ENCODE measurements at places on chromosomes 7 and 10.

GRCh38 chr7:121076350-121077164 is 88.0 kb downstream of the CPED1 start:
- no peak for DNase-seq

GRCh38 chr10:47317251-47317650 is 5.0 kb upstream of the GDF2 start:
- no peak for DNase-seq

DNA sequence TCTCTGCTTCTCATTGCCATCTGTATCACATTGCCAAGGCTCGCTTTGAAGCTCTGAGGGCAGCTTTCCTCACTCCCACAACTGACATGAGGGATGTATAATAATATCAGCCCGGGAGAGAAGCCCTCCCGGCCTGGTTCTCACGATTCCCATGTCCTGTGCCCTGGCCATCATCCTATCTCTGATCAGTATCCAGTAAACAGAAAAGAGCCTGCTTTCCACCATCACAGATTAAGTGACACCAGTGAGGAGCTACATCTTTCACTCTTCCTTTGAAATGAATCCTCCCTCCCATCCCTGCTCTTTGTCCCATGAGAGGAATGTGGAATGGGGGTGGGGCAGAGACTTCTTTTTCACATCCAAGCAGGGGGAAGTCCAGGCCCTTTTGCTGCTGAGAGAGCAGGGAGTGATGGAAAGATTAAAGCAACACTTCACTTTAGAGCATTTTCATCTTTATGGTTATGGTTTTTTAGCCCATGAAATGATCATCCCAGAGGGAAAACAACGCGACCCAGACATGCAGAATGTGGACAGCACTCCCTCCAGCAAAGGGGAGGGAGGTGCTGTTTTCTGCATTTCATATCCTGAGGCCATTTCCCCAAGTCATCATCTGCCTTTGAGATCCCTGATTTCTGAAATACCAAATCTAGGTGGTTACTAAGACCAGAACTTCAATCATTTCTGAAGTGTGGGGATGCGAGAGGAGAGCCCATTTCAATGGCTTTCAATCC is 84.6 kb upstream of the LYZL1 start:
- DNase-seq: no peak

- DNase-seq: no peak
Measured at GRCh38 chr10:49734676-49735075, 27.4 kb downstream of the OGDHL start.

GRCh38 chr10:110045772-110046171 is 38.0 kb downstream of the ADD3 start:
- DNase-seq: no peak

DNA sequence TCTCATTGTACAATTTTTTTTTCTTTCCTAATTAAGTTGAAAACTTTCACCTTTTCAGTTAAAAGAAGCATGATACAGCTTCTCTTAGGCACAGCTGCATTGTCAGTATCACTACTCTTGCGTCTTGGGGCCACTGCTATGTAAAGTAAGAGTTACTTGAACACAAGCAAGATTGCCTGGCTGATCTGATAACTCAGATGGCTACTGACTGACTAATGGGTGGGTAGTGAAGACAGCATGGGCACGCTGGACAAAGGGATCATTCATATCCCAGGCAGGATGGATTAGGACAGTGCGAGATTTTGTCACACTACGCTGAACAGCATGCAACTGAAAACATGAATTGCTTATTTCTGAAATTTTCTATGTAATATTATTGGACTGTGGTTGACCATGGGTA is 11.6 kb upstream of the ADAMTS14 start:
- DNase-seq: no peak

DNA sequence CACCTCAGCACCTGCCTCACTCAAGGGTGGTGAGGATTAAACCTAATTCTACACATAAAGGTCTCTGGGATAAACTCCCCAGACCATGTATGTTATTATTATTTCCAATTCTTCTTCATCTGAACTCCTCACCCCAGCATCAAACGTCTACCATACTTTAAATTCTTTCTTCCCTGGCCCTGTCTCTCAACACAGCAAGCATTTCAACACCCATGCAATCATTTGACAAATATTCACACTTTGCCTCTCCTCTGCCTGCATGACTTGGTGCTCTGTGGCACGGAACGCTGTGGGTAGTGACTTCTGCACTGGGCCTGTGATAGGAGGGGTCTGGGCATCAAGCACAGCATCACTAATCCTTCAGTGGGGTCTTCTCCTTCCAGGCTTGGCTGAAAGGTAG is 490.8 kb downstream of the TNS3 start:
- DNase-seq: no peak

GRCh38 chr10:126012485-126012884 is 116.1 kb downstream of the FANK1 start:
- no peak for DNase-seq

- DNase-seq: no peak
Measured at GRCh38 chr10:110074758-110075671, 67.2 kb downstream of the ADD3 start.

DNA sequence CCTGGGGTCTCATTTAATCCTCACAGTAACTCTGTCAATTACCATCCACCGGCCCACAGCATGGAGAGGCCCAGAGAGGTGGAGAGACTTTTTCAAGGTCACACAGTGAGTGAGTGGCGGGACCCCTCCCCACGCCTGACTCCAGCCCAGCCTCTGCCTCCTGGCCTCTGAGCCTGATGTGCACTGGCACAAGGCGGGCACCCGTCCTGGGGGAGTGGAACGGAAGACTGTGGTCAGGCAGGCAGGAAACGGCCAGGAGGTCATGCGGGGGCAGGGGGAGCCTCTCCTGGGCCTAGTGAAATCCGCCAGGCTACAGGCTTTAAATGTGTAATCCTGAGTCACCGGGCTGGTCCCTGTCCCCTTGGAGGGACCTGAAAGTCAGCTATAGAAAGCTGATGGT is 32.2 kb downstream of the ZCCHC24 start:
- DNase-seq: no peak

- DNase-seq: no peak
Measured at GRCh38 chr7:44709011-44709915, 39.4 kb upstream of the ZMIZ2 start.

DNA sequence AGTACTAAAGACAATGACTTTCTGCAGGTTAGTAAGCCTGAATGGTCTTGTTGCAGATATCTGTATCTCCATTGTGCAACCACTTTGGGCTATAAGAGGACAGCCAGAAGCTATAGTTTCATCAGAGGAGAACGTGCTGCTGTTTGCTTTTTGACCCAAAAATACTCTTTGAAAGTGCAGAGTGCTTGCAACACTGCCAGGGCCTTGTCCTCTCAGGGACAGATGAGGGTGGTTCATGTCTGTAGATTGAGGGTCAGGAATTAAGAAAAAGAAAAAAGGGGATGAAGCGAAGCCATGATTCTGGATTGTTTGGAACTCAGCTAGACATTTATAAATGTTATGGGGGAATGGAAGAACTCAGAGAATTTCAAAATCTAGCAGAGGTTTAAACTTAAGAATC is 212.5 kb downstream of the SEC23IP start:
- DNase-seq: no peak

- no peak for DNase-seq
Measured at GRCh38 chr10:12697764-12698163, 303.7 kb downstream of the CCDC3 start.

DNA sequence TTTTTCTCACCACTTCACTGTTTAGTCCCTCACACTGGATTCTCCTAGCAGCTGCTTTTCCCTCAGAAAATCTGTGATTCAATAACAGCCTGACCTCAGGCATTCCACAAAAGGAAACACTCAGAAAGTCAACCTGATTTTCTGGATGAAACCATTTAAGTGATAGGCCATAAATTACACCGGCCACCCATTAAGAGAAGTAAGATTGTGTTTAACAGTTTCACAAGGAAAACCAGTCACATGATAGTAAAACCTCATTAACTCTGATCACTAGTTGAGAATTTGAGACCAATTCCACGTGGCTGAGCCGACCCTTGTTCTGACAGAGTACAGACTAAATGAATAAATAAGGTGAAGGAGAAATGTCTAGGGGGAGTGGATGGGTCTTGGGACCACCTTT is 7.7 kb downstream of the GRM8 start:
- no peak for DNase-seq

DNA sequence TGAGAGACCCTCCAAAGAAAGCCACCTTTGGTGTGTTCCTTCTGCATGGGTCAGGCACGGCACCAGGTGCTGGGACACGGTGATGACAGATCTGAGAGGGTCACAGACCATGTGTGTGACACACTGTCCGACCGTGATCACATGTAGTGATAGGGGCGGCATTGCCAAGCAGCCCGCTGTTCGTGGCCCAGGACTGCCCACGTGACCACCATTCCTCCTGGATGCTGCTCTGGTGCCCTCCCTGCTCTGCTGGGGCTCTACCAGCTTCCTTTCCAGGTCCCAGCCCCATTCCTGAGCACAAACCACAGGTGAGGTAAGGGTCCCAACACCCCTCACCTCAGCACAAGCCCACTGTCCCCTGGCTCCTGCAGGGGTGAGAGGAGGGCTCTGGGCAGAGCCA is 10.1 kb upstream of the SLC18A3 start:
- no peak for DNase-seq

- DNase-seq: no peak
Measured at GRCh38 chr7:44193011-44193802, 4.0 kb upstream of the GCK start.

DNA sequence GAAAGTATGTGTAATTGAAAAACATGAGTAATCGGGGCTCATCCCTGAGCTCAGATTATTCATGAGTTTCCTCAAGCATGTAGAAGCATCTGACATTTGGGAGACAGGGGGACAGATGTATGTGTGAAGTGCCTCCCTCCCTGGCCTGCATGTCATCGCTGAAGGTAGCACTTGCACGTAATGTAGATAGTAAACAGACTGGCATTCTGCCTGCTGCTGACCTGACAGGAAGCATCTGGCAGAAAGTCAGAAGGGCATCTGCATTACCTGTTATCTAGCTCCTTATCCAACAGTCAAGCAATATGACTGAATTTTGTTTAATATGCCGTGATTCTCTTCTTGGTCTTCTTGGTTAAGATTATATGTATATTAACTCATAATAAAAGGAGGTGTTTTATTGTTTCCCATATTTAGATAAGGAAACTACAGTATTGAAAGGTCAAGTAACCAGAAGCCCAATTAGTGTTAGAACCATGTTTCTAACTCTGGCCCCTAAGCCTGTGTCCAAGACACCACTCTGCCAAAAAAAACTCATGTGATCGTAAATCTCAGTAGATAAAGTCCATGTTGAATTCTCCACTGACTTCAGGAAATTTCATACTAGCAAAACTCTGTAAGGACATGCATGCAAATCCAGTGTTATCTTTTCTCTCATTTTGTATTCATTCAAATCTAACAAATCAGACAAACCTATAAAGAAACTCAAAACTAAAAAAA is 918.1 kb upstream of the MBL2 start:
- DNase-seq: no peak

DNA sequence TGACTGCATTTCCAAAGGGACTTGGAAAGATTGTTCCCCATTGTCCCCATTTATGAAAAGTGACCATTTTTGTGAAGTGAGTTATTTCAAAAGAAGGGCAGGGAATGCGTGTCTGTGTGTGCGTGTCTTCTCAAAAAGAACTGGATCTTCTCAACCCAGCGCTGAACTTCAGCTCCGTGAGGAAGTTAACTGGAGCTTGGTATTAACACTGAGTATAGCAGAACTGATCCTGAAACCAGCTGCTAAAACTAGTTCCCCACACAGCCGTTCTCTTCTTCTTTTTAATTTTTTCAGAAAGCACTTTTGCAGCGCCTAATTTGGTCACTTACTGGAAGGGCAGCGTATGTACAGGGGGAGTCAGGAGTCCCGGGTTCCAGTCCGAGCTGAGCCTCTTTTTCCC is 45.8 kb upstream of the PLEKHA1 start:
- DNase-seq: no peak

DNA sequence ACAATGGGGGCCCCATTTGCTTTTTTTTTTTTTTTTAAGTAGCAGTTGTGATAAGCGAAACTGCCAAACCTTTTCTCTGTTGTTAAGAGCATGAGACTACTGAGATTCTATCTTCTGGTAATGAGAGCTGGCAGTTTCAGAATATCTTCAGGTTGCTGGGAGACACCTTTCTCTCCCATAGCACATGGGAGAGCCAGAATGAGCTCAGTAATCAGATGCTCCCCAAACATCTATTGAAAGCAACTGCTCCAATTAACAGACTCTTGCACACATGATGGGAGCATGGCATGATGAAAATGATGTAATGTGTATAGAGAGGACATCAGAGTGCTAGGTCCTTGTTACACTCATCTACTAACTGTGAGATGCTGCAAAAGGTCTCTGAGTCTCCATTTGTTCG is 18.8 kb downstream of the MYO3A start:
- DNase-seq: no peak

- DNase-seq: no peak
Measured at GRCh38 chr10:9869205-9869604, 1148.5 kb upstream of the CELF2 start.

GRCh38 chr7:108001764-108002725 is 916 bp downstream of the LAMB1 start:
- DNase-seq: no peak

GRCh38 chr10:78327778-78328591 is 294.3 kb downstream of the RPS24 start:
- no peak for DNase-seq

- DNase-seq: no peak
Measured at GRCh38 chr7:107989618-107990373, 13.2 kb downstream of the LAMB1 start.

DNA sequence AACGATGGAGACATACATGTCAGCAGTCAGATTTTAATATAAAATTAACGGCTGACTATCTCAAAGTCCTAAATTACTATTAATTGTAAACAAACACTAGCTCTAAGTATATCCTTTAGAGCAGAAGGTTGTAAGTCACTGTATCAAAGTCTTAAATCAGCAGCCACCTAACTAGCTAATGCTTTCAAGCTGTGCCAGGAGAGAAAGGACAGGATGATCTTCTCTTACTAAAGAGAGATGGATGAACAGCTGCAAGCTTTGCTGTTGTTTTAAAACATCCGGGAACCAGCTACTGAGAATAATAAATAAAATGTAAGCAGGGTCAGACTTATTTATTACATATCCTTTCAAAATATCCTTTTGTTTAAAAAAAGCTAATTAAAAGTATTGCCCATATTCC is 24.0 kb upstream of the ABLIM1 start:
- no peak for DNase-seq

- DNase-seq: no peak
Measured at GRCh38 chr10:105973360-105973759, 1191.1 kb downstream of the SORCS1 start.

GRCh38 chr10:84541289-84541637 is 212.9 kb downstream of the CCSER2 start:
- no peak for DNase-seq

- no peak for DNase-seq
Measured at GRCh38 chr10:104230490-104230889, 1.7 kb downstream of the CFAP43 start.
